Amniotic epithelial cell (primary cell): ENCODE measurements at places on chromosomes 7 and 10.

DNA sequence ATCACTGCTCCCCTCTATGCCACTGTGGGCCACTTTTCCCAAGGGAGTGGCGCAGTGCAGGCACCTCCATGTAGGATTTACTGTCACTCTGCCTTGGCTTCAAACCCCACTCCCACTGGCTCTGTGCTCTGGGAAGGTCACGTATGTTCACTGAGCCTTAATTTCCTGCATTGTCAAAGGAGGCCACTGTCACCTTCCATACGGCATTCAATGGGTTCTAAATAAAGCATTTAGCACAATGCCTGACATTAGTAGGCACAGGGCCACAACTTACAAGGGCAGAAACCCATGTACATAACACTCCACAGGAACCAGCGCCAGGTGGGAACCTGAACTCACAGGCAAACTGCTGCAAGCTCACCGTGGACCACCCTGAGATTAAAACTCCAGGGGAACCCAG, 196.4 kb downstream of the USP6NL start:
- no peak for DNase-seq

DNA sequence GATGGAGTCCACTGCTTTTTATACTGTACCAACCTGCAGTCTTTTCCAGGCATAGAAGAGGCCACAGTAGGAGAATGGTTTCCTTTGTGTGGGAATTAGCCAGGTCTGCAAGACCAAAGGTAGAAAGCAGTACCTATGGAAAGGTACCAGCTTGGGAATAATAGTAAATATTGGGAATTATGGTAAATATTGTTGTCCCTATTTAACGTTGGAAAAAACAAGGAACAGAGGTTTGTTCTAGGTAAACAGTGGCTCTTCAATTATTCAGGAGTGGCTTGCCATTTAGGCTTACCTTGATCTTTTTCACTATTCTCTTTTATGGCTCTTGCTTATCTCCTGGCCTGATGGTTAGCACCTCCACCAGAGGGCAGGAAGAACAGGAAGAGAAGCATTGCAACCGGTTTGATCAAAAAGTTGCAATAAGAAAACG, 43.9 kb upstream of the GSAP start:
- no peak for DNase-seq

- DNase-seq, result no peak
Measured at GRCh38 chr7:106774768-106775551, 90.1 kb upstream of the PIK3CG start.

GRCh38 chr10:89419548-89419947, 5.2 kb downstream of the IFIT5 start:
- DNase-seq, result peak; percentile 34

GRCh38 chr10:94208315-94208714, 154.4 kb downstream of the NOC3L start:
- DNase-seq, result no peak

DNA sequence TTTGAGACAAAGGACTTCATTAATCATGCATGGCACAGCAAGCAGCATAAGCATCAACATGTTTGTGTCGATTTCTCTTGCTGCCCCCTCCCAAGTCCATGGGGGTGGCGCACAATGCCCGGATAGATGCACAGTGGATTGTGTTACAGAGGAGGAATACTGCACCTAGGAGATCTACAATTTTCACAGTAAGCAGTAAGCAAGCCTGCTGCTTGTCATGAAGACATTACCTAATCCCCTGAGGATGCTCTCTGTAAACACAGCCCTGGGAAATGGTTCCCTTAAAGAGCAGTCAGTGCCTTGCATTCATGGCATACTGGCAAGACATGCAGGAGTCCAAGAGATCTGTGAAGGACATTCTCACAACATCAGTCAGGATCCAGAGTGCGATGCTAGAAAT, 137.7 kb downstream of the ETV1 start:
- peak; percentile 87 for DNase-seq

DNA sequence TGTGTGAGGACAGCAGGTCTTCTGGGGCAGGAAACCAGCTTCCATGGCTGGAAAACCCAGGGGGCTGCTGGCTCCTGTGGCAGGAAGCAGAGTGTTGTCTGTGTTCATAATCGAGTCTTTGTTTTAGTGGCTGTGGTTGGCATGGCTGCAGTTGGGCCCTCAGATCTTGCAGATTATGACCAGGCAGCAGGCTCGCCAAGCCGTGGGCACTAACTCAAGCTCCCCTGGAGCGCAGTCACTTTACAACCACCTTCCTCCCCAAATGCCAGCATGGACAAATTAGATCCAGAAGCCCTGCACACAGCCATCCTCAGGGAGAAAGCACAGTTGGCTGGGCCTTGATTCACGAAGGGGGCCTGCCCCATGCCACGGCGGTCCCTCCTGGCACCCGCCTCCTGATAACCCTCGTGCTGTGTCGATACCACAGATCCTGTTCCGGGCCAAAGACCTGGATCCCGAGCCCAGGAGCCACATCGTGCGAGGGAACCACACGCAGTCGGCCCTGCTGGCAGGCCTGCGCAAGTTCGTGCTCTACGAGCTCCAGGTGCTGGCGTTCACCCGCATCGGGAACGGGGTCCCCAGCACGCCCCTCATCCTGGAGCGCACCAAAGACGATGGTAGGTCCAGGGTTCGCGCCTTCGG, 552.5 kb upstream of the FOXK1 start:
- no peak for DNase-seq

- DNase-seq, result peak; percentile 19
Measured at GRCh38 chr7:43921423-43921822, 4.8 kb upstream of the UBE2D4 start.

DNA sequence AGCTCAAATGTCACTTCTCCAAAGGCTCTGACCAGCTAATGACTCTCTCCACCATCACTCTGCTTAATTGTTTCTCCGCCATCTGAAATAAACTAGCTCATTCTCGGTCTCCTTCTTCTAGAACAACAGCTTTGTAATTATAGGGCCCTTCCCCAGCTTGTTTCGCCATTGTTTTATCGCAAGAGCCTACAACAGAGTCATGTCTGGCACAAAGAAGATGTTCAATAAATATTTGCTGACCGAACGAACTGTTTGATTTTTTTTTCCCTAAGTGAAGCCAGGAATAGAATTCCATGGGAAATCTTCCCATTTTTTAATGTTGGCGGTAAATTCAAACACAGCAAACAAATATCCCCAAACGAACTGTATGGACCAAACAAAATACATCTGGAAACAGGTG, 63.8 kb upstream of the NMT2 start:
- no peak for DNase-seq

DNA sequence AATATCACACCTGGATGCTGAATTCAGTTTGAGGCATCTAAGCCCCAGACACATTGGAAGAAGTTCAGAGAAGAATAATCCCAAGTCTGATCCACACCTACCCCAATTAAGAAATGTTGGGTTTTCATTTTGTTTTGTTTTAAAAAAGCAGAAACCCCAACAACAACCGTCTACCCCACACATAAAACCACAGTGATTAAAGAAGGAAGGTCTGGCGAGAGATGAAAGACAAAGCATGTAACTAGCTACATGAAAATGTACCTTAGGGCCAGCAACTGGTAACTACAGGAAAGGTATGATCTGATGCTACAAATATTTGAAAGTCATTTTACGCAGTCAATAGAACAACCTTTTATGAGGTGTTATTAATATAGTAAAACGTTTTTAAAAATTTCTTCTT, 1112.3 kb downstream of the GATA3 start:
- no peak for DNase-seq

DNA sequence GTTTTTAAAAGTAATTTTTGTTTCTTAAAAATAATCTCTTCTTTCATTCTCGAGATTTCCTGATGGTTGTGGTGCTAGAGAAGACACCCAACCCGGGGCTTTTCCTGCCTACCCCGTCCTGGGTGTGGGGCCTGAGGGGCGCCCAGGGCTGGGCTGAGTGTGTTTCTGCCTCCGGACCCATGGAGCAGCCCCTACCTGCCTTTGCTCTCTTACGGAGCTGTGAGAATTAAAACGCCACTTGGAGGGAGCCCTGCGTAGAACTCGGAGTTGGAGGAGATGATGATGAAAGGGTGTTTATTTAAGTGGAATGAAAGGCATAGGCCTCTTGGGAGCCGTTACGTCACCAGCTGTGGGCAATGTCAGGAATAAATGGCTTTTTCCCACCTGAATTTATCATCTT, 261.8 kb upstream of the SHH start:
- no peak for DNase-seq

DNA sequence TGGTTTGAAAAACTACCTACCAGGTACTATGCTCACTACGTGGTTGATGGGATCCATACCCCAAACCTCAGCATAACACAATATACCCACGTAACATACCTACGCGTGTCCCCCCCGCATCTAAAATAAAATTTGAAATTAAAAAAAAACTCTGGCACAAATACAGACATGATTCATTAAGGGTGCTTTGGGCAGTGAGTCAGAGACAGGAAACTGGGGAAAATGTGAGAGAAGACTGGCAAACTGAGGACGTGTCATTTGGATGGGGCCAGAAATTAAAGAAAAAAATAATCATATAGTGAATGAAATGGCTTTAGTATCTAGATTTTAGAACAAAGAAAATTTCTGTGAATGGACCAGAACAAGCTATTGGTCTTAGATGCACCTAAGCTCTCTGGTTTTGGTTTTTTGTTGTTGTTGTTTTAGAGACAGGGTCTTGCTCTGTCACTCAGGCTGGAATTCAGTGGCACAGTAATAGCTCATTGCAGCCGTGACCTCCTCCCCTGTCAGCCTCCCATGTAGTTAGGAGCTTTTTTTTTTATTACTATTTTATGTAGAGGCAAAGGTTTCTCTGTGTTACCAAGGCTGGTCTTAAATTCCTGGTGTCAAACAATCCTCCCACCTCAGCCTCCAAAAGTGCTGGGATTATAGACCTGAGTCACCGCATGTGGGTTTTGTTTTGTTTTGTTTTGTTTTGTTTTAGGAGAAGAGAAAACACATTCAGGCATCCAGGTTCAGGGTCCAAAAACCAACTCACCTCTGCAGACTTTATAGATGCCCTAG, 5.9 kb upstream of the PRSS58 start:
- no peak for DNase-seq

DNA sequence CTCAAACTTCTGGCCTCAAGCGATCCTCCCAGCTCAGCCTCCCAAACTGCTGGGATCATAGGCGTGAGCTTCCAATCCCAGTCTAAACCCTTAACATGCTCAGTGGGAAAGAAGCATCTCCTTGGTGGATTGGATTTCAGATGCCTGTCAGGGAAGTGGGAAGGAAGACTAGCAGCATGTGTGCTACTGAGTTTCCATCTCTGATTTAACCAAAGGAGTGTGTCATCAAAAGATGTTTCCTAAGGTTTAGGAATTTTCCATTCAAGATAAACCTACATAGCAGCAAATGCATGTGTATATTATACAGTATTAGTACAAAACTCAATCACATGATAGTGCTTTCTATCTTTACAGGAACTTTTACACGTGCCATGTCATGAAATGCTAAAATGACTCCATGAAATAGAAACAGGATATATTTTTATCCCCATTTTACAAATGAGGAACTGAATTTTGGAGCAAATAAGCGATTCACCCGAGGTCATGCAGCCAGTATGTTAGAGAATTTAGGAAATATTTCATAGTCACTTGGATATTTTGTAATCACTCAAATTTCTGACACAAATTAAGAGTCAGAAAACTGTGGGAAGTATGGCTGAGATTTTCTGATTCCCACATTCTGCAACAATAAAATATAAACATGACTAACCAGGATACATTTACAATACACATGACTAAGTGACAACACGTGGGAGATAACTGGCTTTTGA, 11.4 kb upstream of the TMEM26 start:
- peak; percentile 91 for DNase-seq

- no peak for DNase-seq
Measured at GRCh38 chr7:17020250-17020649, 138.5 kb upstream of the AGR3 start.

DNA sequence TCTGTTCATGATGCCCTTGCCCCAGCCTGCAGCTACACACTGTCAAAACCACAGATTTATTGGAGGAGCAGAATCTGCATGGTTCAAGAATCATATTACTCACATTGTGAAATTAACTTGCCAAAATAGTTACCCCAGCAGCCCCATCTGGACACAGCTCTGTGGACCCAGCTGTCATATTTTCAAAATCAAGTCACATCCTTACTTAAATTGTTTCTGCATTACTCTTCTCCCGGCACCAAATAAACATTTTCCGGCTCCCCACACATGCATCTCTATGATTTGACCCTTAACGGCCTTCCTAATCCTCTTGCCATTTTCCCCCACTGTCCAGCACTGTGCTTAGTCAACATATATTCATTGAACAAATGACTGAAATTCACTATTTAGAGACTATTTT, 43.8 kb upstream of the GPR26 start:
- DNase-seq, result no peak

DNA sequence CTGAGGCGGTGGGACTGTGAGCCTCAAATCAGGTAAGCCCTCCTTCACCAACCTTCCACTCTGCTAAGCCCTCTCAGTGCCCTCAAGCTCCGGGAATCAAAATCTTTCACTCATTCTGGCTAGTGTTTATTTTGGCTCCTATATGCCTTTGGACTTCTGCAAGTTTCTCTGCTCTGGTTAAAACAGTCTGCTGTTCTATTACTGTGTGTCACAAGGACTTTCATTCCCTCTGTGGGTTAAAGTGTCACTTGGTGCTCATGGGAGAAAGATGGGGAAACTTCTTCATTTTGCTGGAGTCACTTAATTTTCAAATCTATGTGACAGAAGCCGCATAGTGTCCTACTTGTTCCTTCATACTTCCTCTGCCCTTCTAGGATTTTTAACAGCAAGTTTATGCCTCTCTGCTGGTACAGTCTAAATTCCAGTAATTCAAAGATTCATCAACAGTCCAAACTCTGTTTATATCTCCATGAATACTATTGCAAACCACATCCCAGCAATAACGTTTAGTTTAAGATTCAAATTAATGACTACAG, 61.3 kb downstream of the CD36 start:
- no peak for DNase-seq

DNA sequence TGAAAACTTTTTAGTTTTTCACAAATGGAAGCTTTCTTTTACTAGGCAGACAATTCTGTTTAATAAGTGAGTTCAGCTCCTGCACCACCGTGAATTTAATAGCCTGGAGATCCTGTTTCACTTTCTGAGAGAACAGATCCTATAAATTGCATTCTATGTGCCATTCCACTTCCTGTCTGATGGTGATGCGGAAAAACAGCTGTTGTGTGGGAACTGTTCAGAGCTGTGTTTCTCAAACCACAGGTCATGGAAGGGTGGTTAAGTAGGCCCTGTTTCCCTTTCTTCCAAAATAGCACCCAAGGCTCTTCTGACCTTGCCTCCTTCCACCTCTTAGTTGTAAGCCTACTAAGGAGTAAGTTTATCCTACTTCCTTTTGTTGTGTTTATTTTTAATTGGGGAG, 97.2 kb upstream of the DKK1 start:
- peak; percentile 61 for DNase-seq

- no peak for DNase-seq
Measured at GRCh38 chr10:35377050-35377728, 40.9 kb downstream of the CCNY start.
